ENCODE measurements at places on chromosomes 4 and X.

DNA sequence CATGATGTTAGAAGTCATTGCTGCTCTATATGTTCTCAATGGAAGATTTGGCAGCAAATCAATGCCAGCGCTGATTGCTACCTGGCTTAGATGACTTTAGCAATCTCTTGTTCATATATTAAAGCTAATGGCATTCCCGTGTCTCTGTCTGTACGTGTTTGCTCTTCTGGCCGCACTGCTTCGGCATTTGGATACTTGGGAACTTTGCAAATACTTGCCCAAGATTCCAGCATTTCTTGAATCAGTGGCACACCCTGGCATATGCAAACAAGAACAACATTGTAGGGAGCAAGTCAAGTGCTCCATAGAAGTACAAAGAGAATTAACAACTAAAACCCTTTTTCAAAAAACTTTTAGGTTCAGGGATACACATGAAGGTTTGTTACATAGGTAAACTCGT is 128.9 kb upstream of the TMEM164 start:
- no peak for DNase-seq

- DNase-seq, result no peak
Measured at GRCh38 chr4:37770016-37770415, 56.5 kb upstream of the PGM2 start.

DNA sequence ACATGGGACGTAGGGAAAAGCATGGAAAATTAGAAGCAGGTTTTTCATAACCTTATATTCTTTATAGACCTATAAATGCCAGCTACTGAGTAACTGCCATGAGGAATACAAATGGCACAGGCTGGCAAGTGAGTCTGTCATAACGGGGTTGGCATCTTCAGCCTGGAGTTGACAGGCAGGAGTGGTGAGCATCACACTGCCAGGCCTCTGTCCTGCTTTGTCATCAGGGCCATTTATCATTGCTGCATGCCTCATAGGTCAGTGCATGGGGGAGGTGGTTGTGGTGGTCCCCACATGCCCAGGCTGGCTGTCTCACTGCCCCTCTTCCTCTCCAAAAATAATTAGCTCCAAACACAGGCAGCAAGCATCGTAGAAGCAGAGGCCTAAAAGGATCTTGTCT is 72.5 kb downstream of the LNX1 start:
- DNase-seq, result no peak

DNA sequence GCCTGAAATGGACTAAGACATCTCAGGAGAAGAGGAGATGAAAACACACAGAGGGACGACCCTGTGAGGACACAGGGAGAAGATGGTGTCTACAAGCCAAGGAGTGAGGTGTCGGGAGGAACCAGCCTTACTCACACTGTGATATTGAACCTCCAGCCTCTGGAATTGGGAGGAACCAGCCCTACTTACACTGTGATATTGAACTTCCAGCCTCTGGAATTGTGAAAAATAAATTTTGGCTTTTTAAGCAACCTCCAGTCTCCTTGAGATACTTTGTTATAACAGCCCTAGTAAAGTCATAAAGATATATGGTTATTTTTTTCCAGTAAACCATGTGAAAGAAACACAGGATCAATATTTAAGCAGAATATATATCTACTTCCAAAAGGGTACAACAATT is 76.5 kb downstream of the DHRSX start:
- no peak for DNase-seq

- no peak for DNase-seq
Measured at GRCh38 chrX:136220540-136220939, 30.7 kb downstream of the MAP7D3 start.

DNA sequence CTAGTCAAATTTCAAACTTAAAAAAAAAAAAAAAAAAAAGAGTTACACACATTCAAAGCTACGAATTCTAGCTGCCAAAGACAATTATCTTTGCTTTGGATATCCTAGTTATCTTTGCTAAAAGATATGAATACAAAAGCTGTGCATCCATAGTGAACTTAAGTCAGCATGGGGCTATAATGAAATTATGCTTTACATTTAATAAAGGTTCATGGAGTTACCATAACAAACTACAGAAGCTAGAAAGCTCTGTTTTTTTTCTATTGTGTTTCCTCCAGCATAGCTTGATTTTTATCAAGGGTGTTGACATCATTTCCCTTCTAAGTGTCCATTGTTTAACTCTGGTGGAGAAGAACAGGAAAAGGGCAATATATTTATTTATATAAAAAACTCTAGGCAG is 234.1 kb downstream of the ANKRD50 start:
- DNase-seq, result no peak

DNA sequence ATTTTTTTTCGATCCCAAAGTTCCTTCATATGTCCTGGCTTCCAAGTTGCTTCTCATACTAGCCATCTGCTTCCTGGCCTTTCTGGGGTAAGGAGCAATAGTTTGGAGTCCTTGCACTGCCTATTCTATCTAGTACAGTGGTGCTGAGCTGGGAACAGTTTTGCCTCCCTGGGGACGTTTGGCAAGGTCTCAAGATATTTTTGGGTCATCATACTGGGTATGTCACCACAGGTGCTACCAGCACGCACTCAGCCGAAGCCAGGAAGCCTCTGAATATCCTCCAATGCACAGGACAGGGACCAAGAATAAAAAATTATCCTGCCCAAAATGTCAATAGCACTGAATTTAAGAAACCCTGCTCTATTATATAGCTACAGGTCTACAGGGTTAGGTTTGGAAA is 35.4 kb upstream of the TMSB15B start:
- DNase-seq, result no peak
